ENCODE measurements at places on chromosomes 12 and 14.
A peak's percentile ranks its signal among the peaks of the same experiment; 100 is the strongest.

DNA sequence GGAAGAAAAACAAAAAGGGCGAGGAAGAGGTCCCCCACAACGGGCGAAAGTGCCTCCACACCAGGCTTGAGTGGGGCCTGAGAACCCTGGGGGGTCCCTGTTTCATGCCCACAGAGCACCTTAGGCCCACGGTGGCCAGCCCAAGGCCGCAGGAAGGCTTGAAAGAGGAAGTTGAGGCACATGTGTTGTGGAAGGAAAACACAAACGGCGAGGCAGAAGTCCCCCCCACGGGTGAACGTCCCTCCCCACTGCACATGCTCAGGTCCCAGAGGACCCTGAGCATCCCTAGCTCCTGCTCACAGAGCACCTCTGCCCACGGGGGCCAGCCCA lies 371.5 kb downstream of the ALG10 start:
- no peak for DNase-seq

GRCh38 chr14:78917462-78917861 lies 747.3 kb downstream of the NRXN3 start:
- DNase-seq, result no peak

- no peak for DNase-seq
Observed at GRCh38 chr12:23906329-23906728, 43.1 kb downstream of the SOX5 start.

- DNase-seq, result no peak
Observed at GRCh38 chr12:65892841-65893251, 68.6 kb downstream of the HMGA2 start.

DNA sequence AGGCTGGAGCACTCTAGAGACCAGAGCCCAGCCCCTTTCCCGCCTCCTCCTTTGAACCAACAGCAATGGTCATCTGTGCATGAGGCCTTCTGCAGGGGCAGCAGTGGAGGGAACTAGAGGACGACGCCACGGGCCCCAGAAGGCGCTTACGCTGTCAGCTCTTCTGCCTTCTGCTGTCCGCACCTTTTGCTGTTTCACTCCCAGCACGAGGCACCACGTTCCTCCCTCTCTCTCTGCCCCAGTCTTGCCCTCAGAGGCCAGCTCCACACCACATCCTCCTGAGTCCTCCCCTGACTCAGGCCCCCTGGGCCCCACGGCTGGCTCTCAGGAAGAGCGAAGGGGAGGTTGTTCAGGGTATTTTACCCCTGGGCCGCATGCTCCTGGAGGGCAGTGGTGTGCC lies 15.5 kb downstream of the MMAB start:
- no peak for DNase-seq

DNA sequence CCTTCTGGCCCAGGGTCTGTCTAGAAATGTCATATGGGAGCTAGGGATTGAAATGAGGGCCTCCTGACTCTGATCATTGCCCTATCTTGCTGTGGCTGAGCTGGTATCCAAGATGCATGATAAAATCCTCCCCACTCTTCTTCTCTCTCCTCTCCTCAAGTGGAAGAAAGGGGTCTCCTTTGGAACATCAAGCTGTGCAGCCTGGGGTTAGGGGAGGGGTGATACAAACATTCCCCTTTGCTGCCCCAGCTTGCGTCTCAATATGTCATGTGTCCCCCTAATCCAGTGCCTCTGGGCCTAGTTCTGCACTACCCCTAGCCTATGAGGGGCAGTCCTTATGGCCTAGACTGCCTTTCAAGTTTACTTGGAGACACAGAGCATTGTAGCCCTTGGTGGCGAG lies 8.5 kb downstream of the RDH16 start:
- no peak for DNase-seq

GRCh38 chr12:3032770-3033538 lies 44.2 kb upstream of the TSPAN9 start:
- DNase-seq, result no peak

DNA sequence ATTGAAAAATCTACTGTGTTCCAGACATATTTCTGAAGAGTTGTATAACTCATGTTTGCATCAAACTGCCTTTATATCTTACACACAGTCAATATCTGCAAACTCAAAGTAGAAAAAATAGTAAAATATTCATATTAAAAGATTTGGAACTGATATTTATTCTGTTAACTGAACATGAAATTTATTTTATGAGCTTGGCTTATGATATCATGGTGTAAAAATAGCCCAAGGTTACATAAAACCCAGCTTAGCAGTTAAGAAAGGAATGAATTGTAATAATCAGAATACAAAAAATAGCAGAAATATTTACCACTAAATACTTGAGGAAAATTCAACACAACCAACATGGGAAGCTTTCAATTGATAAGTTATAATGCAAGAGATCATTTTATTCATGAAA lies 367.9 kb downstream of the FLRT2 start:
- DNase-seq, result no peak

- no peak for DNase-seq
Observed at GRCh38 chr12:6370994-6371754, 4.2 kb downstream of the SCNN1A start.

DNA sequence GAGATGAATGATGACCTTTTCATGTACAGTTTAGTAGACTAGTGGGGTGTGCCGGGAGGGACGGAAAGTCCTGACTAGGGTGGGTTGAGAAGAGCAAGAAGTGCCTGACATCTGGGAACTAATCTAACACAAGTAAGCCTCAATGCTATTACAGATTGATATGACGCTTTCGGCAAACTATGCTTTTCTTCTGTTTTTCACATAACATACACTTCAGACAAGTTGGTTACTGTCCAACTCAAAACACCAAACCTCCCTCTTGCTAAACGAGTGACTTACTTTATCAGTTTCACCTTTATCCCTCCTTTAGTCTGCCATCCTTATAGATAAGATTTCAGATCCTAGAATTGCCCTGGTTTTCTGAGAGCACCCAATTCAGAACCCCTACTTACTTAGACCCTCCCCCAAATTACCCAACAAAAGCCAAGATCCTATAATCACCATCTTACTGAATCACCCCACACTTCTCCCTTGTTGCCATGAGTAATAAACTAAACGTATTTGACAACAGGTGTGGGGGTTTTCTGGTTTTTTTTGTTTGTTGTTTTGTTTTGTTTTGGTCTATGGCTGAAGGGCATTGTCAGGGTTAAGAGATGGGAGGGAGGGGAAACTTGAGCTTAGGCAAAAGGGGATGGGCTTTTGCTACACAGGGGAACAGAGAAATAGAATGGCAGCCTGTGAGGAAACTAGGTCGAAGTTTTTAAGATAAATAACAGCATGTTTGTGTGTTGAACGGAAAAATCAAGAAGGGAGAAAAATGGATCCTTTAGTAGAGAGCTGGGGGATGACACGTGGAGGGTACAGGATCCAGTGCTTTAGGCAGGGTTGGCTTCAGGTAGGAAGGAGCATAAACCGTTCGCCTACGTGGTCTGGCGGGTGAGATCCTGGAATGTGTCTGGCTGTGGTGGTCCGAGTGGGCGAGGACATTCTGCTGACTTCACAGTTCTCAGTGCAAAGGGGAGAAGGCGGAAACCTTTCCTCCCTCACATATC lies 6.1 kb upstream of the PSMA3 start:
- DNase-seq, result no peak

- no peak for DNase-seq
Observed at GRCh38 chr14:50347521-50347920, 35.4 kb downstream of the DMAC2L start.

GRCh38 chr14:73457041-73457923 lies 1.1 kb downstream of the NUMB start:
- peak; percentile 43 for DNase-seq

DNA sequence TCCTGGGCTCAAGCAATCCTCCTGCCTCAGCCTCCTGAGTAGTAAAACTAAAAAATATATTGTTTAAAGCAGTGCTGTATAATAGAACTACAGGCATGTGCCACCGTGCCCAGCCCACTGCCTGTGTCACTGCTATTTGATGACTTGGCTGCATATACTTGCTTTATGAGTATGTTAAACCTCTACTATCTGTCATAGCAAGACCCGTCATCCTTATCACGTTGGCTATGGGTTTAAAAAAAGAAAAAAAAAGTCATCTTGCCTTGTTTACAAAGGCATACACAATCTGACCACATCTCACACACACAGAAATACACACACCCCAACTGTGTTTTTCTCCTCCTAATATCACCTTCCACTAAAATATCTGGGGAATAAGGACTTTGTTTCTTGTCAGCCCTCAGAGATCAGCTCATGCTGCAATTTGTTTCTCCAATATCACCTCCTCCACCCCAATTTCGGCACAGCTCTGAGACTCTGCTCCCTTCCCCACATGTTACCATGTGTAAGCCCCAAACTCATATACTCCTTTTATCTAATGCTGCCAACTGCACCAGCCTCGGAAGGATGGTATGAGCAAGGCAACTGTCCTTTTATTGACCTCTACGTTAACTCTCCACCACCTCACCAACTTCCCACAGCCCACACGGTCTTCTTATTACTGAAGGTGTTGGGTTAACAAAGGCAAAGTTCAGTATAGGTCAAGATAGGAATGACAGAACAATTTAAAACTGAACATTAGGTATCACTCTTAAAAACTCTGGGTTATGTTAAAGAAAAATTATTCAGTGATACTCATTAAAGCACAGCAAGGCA lies 802 bp upstream of the TMPRSS12 start:
- no peak for DNase-seq

GRCh38 chr12:85588221-85588620 lies 248.0 kb downstream of the RASSF9 start:
- no peak for DNase-seq

DNA sequence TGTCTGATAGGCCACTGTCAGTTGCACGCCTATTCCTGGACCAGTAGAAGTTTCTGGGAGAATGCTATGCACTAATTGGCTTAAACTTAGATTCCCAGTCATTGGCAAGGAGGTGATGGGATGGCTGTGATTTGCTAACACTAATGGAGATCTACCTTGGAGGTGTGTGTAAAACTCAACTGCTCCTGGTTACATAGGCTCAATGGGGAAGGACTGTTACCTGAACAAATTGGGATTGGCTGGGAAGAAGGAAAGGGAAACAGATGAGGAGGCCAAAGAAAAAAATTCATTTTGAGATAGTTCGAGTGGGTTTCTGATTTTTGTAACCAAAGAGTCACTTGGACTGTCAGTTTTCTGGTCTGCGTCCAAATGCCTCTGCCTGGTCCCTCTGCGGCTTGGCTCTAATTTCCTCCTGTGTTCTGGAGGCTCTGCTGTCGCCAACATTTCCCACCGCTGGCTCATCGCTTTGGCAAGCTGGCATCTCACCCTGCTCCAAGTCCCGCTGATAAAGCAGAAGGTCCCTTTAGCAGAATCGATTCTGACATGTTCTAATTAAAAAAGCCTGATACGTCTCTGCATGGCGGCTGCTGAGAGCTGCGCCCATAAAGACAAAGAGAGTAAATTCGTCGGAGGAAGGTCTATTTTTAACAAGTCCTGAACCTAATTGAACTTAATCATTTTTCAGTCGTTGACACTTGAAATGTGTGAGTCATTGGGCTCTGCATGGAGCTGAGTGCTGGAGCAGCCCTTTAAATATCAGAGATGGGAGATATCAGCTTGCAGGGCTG lies 2.0 kb upstream of the CCDC63 start:
- no peak for DNase-seq

GRCh38 chr12:92612611-92613010 lies 90.2 kb upstream of the PLEKHG7 start:
- no peak for DNase-seq

- no peak for DNase-seq
Observed at GRCh38 chr14:87732562-87732961, 260.4 kb downstream of the GALC start.

GRCh38 chr14:96138241-96138640 lies 66.4 kb upstream of the BDKRB2 start:
- DNase-seq, result no peak

- DNase-seq, result no peak
Observed at GRCh38 chr12:84075991-84076390, 836.6 kb downstream of the SLC6A15 start.

GRCh38 chr12:58950739-58951100 lies 30.4 kb upstream of the LRIG3 start:
- no peak for DNase-seq

- peak; percentile 55 for DNase-seq
Observed at GRCh38 chr12:47079981-47080724, 394 bp upstream of the AMIGO2 start.

- no peak for DNase-seq
Observed at GRCh38 chr12:14213542-14213941, 151.9 kb upstream of the ATF7IP start.

DNA sequence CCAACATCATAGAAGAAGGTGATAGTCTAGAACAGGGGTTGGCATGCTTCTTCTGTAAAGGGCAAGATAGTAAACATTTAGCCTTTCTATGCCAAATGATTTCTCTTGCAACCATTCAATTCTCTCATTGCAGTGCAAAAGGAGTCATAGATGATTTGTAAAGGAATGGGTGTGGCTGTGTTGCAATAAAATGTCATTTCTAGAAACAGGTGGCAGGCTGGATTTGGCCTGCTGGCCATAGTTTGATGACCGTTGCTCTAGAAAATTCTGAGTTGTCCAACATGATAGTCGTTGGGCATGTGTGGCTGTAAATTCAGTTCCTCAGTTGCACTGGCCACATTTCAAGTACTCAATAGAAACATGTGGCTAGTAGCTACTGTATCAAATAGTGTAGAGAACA lies 21.7 kb downstream of the SMCO2 start:
- no peak for DNase-seq

DNA sequence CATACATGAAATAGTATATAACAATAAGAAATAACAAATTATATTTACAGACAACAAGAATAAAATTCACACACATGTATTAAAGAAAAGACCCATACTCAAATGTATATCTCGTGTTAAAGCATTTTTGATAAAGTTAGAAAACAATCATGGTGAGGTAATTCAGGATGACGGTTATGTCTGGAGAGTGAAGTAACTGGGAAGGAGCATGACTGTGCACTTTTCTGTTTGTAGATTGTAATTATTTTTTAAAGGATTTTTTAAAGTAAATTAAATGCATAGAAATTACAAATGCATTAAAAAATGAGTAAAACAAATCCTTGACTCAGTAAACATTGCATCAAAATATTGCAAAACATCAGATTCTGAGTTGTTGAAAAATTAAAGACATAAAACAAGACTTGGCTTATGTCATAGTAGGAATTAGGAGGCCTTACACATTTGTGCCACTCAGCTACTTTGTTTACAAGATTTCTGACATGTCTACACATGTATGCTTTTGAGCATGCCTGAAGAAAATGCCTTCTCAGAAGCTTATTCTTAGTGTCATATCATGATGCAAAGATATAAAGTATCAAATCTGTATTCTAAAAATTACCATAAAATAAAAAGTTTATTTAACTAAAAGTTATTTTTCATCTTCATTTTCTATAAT lies 1325.1 kb downstream of the SLC16A7 start:
- DNase-seq, result no peak

DNA sequence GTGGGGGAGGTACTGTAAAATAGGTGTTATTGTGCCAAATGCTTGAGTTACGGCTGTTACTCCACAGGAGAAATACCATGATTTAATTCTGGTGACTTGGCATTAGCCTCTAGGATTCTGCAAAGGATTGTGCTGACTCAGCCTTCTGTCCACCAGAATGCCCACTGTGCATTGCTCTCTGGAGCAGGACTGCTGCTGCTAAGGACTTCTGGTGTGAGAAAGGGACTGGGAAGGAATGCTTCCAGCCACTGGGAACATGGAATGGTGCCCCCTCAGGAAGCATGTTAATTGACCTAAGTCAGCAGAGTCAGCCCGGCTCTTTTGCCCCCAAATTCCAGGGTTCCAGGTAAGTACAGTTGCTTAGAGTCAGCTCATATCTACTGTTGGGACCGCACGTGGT lies 32.9 kb downstream of the ZFHX2 start:
- no peak for DNase-seq

- DNase-seq, result peak; percentile 46
Observed at GRCh38 chr14:101947577-101947903, 16.8 kb upstream of the DYNC1H1 start.

- no peak for DNase-seq
Observed at GRCh38 chr14:94116701-94117100, 6.2 kb downstream of the IFI27 start.

GRCh38 chr14:80543211-80543610 lies 331.9 kb upstream of the DIO2 start:
- DNase-seq, result no peak
